ENCODE measurements at places on chromosomes 12 and 14.
A peak's percentile ranks its signal among the peaks of the same experiment; 100 is the strongest.

DNA sequence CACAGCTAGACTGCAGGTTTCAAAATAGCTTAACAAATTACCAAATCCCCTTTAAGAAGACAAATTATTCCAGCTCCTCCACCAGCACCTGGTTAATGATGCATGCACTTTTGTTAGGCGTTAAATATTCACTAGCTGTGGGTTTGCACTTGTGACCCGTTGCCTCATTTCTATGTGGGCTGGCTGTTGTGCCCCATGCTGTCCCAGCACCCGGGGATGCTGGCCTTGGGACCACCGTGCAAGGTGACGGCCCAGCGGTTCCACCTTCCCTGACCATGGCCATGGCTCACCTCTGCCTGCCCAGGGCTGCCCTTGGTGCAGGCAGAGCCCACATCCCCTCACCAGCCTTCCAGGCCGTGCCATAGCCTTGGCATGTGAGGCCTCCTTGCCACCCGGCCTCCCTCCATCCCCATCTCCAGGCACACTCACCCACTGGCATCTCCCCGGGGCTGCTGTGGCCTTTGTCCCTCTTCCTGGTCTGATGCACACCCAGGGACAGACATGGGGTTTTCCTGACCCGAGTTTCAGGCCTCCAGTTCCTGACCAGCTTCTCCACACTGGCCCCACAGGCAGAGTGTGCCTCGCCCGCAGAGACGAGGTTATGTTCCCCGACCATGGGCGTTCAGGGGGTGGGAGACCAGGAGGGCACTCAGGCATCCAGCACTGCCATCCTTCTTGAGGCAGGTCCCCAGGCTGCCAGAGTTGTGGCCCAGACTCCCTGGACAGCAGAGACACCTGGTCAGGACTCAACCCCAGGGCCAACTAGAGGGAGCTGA, 20.3 kb upstream of the C14orf180 start:
- no peak for DNase-seq

- DNase-seq: no peak
These were observed 63.4 kb downstream of the LGMN start for GRCh38 chr14:92684801-92685560.

- DNase-seq: peak; percentile 97
These were observed 21.0 kb downstream of the SLC25A29 start for GRCh38 chr14:100285021-100285912.

- no peak for DNase-seq
These were observed 93.5 kb downstream of the LRRC74A start for GRCh38 chr14:76919431-76920330.

- no peak for DNase-seq
These were observed 32.6 kb upstream of the PLEKHG3 start for GRCh38 chr14:64671591-64671990.

DNA sequence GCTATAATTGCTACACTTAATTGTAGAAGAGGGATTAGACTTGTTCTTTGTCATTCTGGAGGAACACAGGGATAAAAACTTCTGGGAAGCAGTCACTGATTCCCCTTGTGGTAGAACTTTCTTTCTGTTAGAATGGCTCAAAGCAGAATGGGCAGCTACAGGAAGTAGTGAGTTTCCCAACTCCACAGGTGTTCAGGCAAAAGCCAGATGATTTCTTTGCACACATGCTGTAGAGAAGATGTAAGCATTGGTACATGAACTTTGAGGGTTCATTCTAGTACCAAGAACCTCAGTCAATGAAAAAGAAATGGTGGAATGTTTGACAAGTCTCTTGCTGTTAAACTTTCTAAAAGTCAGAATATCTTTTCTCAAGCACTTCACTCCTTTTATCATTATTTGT, 4.3 kb downstream of the NDUFA9 start:
- no peak for DNase-seq

GRCh38 chr14:90393966-90394365, 2.9 kb upstream of the CALM1 start:
- no peak for DNase-seq

DNA sequence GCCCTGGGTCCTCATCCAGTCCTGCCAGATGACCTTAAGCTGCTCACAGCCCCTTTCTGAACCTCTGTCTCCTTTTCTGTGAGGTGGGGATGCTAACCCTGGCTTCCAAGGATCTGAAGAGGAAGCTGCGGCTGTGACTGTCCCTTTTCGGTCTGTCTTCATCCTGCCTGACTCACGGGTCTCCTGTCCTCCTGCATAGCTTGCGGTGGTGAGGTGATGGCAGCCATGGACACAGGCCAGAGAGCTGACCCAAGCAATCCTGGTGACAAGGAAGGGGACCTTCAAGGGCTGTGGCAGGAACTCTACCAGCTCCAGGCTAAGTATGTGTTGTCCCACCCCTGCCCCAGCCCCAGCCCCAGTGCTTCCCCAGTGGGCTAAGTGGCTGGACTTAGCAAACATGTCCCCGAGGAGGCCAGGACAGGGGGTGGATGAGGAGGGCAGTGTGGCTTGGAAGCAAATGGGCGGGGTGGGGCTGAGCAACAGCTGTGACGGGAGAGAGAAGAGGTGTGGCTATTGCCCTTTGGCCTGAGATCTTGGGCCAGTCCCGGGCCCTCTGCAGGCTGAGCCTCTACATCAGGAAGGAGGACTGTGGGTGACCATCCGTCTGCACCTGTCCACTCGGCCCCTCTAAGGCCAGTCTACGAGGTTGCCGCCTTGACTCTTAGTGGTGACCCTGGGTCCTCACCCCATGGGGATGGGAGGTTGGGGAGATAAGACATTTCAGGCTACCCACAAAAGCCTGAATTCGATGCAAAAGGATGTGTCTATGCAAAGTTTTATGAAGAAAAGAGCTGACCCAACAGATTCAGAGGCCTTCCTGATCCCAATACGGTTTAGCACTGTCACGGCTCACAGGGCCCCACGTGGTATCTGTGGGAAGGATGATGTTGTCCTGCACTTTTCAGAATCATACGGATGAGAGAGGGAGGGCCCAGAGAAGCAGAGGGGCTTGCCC, 1.1 kb downstream of the CCDC197 start:
- no peak for DNase-seq

DNA sequence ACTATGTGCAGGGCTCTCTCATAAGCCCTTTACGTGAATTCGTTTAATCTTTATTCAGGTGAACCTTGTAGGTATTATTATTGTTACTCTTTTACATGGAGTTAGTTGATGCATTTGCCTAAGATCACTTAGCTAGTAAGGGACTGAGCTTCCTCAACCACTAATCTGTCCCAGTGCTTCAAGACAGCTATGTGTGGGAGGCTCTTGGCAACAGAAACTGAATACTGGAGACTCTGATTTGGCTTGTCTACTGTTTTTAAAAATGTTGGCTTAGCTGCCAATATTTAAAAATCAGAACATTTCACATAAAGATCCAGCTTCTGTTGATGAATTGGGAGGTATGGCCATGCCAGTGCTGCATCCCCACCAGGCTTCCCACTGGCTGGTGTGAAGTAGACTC, 6.8 kb downstream of the KNTC1 start:
- no peak for DNase-seq

DNA sequence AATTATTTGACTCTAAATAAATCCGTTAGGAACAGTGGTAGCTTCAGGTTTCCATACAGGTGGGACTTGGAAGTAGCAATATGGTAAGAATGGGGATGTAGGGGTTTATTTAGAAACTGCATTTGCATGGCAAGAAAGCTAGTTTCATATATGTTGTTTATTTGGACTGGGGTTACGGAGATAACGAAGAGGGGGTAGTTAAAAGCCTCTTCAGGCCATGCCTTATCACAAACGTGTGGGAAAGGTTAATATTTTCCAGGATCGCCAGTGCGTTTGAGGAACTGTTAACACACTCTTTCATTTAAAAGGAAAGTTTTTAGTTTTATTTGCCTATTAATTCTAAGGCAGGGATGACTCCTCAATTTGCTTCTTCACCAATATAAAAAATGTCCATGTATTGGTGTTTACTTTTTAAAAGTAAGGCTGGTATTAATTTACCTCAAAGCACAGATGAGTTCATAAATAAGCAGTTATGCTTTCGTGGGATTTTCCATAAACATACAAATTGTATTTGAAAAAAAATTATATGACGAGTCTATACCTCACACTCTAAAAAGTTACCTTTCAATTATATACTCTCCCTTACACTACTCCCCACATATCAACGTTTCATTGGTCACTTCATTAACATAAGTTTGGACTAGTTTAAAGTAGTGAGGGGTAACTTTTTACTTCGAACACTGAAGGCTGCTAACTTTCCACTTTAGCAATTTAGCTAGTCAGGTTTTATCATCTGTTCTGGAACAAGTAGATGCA, 814 bp downstream of the RAB2B start:
- DNase-seq: no peak

DNA sequence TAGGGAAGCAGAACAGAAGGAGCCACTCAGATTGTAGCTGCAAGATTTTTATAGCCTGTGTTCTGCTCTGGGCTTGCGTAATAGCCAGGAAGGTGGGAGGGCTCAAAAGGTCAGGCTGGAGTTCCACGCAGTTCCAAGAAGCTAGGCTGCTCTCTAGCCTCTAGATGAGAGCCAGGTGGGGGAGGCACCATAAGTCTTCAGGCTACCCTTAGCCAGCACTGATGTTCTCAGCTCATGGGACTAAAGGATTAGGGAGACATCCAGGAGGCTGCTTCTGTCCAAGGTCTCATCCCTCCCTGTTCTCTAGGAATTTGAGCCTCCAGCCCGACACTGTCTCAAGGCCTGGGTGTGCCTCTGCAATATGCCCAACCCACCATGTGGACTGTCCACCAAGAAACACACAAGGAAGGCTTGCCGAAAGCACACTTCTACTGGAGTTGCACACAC, 1.7 kb downstream of the LMBR1L start:
- no peak for DNase-seq

Measured in GM12892 (cell line).